CD4-positive, alpha-beta T cell treated with Interleukin-12 subunit alpha and Interleukin-12 subunit beta, for 1 hour (primary cell): ENCODE measurements at places on chromosomes 16 and 17.

DNA sequence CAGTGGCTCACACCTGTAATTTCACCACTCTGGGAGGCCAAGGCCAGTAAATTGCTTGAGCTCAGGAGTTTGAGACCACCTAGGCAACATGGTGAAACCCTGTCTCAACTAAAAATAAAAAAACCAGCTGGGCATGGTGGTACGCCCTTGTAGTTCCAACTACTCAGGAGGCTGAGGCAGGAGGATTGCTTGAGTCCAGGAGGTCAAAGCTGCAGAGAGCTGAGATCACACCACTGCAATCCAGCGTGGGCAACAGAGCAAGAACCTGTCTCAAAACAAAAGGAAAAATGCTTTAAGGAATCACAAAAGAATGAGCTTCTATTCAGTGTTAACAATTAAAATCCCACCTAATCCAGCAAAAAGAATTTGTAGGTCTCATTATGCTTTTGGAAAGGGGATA is 5.9 kb downstream of the PRR11 start:
- no peak for DNase-seq

DNA sequence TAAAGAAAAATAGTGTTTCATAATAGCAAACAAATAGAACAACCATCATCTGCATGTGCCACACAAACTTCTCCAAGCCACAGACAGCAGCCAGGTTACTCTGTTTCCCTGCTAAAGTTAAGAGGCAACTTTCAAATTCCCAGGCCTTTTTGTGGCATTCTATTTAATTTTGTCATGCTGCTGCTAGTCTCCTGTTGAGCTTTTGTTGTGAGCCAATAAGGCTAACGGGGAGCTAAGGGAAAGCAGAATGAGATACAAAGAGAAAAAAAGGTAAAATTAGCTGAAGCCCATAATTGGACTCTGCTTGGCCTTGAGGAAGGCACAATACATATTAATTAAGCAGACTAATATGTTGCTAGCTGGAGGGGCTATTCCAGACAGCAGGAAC is 74.7 kb upstream of the GNAO1 start:
- DNase-seq = no peak

GRCh38 chr17:41724476-41725050 is 9.9 kb downstream of the HAP1 start:
- no peak for DNase-seq

- no peak for DNase-seq
Measured at GRCh38 chr17:77863814-77864161, 94.7 kb upstream of the TNRC6C start.

DNA sequence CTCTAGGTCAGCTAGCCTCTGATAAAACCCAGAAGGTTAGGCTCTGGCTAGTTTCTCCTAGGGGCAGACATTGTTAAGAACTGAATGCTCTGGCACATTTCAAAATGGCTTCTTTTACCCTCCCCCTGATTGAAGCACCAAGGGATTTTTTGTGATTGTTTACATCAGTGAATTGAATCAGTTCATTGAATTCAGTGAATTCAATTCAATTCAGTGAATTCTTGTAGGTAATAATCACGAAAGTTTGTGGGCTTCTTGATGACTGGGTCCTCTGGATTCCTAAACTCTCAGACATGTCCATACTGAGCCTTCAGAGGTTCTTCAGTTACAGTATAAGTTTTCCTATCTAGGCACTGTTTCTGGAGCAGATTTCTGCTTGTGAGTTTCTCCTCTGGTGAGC is 135.2 kb upstream of the ELAC2 start:
- DNase-seq = no peak

DNA sequence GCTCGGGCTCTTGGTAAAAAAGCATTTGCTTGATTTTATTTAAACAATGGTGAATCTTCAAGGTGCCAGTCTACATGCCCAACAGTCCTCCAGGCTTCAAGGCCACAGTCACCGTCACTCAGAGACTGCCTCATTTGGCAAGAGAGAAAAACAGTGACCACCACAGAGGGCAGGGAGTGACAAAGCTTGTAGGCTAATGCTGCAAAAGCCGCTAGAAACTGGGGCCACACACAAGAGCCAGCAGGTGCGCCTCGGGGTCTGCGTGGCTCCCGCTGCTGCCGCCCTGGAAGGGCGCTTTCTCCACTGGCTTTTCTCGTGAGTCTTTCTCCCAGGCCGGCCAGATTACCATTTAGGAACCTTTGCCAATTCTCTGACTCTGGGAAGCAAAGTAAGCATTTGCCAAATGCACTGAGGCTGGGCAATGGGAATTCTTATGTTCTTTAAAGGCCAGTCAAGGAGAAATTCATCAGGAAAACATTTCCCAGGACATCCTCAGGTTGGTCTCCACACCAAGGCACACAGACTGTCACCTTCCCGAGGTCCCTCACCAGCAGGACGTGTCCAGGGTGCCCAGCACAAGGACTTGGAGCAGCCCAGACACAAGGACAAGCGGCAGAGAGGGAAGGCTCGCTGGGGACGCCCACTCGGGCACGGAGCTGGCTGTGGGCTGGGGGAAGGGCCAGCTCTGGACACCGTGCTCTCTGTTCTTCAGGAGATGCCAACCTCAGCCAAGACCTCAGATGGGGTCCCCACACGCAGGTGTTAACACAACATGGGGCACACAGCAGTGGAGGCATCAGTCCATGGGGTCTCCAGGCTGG is 12.5 kb upstream of the C16orf95 start:
- DNase-seq = no peak

DNA sequence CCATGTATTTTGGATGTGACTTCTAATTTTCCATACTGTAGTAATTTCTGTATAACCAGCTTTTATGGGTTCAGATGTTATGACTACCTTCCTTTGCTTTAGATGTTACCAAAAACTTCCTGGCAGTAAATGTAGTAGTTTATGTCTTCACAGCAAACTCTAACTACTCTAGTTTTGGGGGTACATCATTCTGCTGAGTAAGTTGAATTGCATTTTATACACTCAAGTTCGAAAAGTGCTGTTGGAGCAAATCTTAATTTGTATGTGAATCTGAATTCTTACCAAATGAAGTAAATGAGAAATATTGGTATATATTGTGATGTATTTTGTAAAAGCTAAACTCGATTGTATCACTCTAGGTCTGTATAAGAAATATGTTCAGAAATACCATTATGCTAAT is 728.3 kb upstream of the CDH8 start:
- DNase-seq = no peak

DNA sequence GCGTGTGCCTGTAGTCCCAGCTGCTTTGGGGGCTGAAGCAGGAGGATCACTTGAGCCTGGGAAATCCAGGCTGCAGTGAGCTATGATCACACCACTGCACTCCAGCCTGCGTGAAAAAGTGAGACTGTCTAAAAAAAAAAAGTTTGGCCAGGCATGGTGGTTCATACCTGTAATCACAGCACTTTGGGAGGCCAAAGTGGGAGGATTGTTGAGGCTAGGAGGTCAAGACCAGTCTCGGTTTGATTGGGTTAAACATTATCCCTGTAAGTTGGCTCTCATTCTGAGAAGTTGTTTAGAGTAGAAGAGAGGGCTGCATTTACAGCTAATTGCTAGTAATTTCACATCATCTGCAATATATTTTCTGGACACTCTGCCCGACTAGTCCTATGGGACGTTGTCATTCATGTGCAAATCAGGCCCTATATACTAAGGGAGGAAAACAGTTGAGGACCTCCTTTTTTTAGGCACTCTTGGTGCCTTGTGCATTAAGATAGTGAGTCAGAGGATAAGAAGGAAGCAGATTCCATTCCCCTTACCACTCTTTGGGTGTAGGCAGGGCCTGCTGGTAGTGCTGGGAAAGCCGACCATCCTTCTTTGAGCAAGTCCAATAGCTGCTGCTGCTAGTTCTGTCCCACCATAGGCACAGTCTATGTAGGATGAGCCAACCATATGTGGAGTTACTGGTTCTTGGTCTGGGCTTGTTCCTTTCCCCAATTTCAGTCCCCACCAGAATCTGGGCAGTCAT is 18.7 kb downstream of the HMOX2 start:
- no peak for DNase-seq
